Nephron progenitor cell (in vitro differentiated cells): ENCODE measurements at places on chromosomes 5 and 9.

DNA sequence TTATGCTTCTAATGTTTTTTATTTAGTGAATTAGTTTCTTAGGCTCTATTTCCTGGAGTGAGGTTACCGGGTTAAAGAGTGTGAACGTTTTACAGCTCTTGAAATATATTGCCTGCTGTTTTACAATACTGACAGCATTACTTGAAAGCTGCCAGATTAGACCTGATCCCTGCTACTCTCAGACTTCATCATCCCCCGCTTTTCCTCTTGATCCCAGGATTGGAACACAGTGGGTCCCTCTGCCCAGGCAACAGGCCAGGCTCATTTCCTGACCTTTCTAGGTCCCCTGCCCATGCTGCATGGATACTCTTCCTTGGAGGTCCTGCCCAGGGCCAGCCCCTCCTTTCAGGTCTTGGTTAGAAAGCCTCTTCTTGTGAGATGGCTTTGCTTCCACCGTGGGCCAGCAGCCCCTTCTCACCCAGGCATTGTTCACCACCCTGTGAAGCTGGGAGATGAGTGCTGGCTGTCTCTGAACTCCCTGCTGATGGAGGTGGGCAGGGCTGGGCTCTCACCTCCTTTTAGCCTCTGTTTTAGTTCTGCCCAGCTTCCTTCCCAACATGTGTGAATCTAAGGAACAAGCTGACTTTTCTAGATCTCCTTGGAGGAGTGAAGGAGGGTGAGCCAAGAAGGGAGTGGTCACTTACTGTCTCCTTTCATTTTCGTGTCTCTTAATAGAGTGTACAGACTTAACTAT, 15.5 kb upstream of the FAM120AOS start:
- peak; percentile 47 for DNase-seq

DNA sequence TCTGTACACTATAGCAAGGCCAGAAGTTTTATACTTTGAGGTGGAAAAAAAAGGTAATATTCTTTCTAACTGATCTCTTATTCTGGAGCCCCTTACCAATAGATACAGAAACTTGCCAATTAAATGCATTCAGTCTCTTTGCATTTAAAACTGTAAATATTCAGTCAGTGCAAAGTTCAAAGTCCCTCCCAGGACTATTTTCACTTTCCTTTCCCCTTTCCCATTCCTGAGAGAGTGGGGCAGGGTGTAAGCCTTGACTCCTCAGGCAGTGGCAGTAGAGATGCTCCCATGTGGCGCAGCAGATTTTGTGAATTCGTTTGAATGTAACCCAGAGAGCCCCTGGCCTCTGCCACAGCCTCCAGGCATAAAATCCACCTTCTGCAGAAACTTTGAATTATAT, 29.9 kb downstream of the CETN3 start:
- DNase-seq: no peak

- no peak for DNase-seq
Observed at GRCh38 chr5:11642438-11642837, 261.8 kb downstream of the CTNND2 start.

DNA sequence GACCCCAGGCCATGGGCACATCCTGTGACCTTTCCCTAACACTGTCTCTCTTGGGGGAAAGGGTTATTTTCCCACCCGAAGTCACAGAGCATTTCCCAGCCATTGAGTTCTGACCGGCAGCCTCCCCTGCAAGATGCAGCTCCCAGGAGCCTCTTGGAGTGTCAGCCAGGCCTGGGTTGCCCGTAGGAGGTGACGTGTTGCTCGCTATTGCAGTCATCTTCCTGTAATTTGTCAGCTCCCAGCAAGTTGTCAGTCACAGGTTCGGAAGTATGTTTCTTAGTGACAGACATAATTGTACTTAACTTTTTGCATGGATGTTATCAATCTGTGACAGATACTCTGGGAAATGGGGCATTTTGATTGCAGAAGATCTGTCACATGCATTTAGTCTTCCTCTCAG, 74.5 kb downstream of the MVB12B start:
- DNase-seq: no peak

DNA sequence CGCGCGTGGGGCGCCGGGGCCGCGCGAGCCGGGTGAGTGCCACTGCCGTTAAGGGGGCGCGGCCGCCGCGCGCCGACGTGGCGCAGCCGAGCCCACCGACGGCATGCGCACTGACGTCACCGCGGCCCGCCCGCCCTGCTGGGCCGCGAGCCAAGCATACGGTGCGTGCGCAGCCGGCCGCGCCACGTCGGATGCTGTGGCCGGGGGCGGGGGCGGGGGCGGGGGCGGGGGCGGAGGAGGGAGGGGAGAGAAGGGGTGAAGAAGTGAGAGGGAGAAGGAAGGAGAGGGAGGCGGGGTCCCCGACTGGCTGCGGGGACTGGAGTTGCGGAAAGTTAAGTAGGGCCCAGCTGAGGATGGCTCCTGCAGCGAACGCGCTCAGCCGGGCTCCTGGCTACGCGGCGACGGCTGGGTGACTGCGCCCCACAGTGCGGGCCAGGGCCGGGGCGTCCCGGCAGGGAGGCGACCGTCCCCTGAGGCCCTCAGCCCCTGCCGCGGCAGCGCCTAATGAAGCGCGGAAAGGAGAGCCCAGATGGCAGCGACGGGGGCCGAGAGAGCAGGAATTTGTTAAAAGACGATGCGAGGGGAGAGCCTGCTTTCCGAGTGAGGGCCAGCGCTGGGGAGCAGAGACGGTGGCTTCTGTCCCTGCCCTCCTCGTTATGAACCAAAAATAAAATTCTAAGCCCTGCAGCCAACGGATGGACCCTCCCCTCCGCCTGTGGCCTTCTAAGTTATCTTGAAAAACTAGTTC, at the start of gene DAP:
Gene DAP (minus strand): TSS at position 50 of the 748 bp plus-strand sequence. CDS start 166 bp downstream, outside the sequence.
- peak; percentile 92 for DNase-seq

DNA sequence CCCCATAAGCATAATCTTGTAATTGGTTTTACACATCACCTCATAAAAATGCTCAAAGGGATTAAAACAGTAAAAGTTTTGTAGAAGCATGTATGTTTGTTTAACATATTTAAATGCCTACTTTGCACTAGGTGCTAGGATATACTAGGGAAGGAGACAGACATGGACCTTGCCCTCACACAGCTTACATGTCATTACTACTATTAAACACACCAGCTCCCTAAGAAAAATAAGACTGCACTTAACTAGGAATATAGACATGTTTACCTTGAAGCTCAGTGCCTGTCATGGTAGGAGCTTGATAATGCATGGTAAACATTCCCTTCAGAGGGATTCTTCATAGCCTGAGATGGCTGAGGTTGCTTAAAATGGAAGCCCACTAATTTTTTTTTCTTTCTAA, 6.2 kb downstream of the SHLD3 start:
- DNase-seq: no peak

GRCh38 chr9:113633782-113634595, 170.5 kb downstream of the RGS3 start:
- DNase-seq: no peak

GRCh38 chr9:124291801-124292396, 34.1 kb downstream of the NEK6 start:
- DNase-seq: no peak

DNA sequence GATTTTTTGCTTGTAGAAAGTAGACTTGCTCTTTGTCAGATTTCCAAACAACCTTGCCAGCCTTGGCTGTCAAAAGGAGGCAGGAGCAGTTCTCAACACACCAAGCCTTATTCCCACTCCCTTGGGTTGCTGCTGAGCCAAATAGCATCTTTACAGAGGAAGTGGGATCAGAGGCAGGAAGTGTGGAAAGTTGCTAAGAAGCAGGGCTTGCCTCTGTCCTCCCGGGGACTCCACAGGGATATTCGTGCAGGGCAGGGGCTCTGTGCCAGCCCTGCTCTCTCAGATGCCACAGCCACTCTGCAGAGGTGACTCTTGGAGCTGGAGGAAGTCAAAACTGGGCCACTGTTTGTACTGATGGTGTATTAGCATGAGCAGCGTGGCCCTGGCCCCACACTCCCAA, 24.3 kb downstream of the PTPDC1 start:
- DNase-seq: no peak

- DNase-seq: no peak
Observed at GRCh38 chr9:119877306-119877705, 508.1 kb upstream of the BRINP1 start.

DNA sequence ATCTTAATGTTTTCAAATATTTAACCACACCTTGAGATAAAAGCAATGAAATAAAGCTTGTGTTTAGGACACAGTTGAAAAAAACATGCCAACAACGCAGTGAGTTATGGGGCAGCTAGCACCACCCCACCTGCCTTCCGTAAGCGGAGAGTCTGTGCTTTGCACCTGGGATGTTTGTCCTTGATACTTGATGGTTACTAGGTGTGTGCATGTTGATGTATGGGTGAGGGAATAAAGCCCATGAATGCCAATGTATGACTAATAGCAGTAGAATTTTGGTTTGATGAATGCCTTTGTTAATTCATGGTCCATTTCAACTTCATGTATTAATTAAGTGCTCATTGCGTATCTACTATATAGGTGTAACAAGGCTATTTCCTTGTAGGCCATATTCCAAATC, 74.0 kb downstream of the PCSK5 start:
- DNase-seq: no peak

- peak; percentile 84 for DNase-seq
Observed at GRCh38 chr9:27572918-27573633, at the start of gene C9orf72. C9orf72 (minus strand) TSS chr9:27573481; CDS start chr9:27567120, 6,361 bp downstream.

- DNase-seq: no peak
Observed at GRCh38 chr9:2725126-2725525, 7.8 kb downstream of the KCNV2 start.

DNA sequence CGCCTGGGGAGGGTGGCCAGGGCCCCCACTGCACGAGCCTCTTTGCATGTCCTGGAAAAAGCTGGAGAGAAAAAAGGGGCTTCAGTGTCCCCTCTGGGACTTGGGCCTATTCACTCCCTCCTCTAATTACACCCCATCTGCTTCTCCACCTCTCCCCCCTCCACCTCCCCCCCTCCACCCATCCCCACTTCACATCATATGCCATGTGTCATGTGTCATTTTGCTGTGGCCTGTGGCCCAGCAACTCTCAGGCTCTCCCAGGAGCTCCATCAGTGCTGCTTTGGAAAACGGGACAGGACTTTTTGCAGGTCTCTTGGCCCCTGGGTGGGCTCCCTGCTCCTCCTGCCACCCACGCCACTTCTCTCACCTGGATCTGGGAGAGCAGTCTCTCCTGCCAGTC, 68.7 kb downstream of the NTNG2 start:
- DNase-seq: no peak

DNA sequence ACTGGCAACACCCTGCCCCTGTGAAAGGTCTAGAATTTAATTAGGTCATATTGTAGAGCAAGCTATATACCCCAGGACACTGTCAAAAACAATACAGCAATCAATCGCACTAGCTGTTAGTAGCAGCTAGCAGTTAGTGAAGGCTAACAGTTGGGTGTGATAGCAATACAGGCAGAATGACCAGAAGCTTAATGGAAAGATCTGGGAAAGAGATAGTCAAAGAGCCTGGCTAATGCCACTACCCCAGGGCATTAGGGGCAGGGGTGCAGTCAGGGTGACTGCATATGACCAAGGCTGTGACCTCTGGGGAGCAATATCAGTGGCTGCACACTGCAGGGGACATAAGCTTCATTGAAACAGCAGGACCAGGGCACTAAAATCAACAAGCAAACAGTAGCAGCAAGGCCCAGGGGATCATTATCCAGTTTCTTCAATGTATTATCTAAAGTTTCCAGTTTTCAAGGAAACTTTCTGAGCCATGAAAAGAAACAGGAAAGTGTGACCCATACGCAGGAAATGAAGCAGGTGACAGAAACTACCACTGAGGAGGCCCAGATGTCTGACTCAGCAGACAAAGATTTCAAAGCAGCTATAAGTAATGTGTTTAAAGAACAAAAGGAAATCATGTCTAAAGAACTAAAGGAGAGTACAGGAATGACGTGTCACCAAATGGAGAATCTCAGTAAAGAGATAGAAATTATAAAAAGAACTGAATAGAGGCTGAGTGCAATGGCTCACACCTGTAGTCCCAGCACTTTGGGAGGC, 82.4 kb downstream of the ZNF354C start:
- no peak for DNase-seq

- DNase-seq: no peak
Observed at GRCh38 chr5:41869151-41869723, 988 bp downstream of the OXCT1 start.

DNA sequence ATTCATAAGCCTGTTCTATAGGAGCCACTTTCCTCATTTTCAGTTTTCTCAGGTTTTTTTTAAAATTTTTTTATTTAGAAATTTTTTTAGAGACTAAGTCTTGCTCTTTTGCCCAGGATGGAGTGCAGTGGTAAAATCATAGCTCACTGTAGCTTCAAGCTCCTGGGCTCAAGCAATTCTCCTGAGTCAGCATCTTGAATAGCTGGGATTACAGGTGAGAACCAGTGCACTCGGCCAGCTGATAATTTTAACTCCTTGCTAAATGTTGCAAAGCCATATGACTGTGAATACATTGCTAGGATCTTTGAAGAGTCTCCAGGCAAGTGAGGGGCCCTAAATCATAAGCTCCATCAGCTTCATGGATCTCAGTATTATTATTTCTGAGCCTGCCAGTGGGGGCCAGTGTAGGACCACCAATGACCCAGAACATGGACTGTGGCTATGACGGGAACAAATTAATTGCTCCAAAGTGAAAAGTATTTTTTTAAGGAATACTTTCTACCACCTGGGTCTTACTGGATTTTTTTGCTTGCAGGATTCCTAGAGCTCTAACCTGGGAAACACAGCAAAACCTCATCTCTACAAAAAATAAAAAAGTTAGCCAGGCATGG, 5.7 kb upstream of the GAPVD1 start:
- no peak for DNase-seq
